Stimulated activated CD4-positive, alpha-beta T cell treated with anti-CD3 and anti-CD28 coated beads, Interleukin-12 subunit alpha, Interleukin-12 subunit beta, amount 100 ng/mL, for 24 hours (primary cell): ENCODE measurements at places on chromosomes 7 and 10.

- no peak for DNase-seq
Measured at GRCh38 chr10:13421382-13421917, 73.4 kb upstream of the SEPHS1 start.

GRCh38 chr7:46972205-46972604 is 609.7 kb downstream of the TNS3 start:
- DNase-seq = no peak

DNA sequence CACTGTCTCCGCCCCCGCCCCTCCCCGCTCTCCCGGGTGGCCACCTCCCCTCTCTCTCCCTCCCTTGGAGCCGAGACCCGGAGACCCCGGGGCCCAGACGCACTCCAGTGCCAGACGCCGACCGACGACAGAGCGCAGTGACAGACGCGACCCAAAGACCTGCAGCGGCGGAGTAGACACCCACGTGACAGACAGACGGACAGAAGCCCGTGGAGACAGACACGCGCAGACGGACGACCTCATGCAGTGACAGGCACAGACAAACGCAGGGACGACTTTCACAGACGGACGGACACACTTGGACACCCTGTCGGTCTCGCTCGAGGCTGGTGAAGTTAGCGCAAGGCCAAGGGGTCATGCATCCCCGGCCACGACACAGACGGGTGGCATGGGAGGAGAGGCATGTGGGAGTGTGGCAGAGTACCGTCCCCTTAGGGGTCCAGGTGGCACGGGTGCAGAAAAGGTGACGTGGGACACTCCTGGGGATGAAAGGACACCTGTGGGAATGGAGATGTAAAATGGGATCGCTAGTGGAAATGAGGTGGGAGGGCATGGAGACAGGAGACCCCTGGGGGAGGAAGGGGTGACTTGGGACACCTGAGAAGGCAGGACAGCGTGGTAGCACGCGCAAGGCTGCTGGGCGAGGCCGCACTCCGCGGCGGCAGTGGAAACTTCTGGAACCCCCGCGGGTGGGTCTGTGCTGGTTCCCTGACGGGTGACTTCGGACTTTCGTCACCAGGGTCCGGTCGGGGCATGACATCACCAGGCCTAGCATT is 456 bp upstream of the ACHE start:
- DNase-seq = no peak

DNA sequence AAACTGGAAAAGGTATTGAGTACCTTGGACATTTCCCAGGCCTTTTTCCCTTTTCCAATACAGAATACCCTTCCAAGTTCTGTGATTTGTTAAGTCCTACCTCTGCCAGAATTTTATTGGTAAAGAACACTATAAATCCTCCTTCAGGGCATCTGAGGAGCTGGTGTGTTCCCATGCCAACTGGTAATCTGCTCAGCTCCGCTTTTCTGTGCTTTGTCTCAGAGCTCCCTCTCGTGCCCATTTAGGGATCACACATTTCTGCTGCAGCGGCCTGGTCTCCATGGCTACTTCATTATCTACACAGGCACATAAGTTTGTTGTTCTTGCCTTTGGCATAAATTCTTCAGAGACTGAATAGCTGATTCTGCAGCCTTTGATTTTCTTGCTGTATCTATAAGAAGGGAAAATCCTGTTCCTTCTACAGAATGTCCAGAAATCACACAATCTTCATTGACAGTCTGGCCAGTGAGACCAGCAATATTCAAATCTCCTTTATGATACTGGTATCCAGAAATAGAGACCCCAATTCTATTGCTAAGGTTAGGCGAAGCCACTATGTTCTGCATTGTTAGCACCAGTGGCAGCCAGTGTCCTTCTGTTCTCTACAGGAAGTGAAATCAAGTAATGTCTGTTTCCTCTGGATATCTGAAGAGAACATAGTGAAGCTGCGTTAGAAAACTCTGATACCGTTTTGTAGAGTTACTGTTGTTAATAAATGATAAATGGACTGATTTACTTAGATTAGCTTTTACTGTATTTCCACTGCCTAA is 51.9 kb downstream of the DENND11 start:
- DNase-seq = no peak

DNA sequence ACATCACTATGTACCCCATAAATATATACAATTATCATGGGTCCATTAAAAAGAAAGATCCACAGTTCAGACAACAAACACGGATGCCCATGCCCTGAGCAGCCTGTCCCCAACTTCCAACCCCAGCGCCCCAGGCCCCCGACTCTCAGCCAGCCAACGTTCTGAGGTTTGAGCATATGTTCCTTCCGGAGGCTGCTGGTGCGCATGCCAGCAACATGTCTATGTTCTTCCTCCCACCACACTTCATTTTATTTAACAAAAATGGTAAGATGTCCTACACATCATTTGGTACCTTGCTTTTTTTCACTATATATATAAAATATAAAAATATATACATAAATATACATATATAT is 250.9 kb downstream of the MAD1L1 start:
- no peak for DNase-seq

DNA sequence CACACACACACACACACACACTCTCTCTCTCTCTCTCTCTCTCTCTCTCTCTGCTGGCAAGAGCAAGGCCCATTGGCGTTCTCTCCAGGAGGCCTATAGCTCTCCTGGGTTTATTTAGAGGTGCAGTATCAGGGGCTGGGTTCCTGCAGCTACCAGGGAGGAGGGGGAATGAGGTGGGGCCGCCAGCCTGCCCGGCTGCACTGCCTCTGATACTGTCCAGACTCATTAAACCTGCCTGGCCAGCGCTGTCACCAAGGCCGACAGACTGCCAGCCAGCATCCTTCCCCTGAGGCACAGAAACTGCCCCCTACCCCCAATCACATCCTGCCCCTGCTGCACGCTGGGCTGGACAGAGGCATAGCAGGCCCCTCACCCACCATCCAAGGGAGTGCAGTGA is 4.3 kb downstream of the PRRT4 start:
- DNase-seq = no peak

DNA sequence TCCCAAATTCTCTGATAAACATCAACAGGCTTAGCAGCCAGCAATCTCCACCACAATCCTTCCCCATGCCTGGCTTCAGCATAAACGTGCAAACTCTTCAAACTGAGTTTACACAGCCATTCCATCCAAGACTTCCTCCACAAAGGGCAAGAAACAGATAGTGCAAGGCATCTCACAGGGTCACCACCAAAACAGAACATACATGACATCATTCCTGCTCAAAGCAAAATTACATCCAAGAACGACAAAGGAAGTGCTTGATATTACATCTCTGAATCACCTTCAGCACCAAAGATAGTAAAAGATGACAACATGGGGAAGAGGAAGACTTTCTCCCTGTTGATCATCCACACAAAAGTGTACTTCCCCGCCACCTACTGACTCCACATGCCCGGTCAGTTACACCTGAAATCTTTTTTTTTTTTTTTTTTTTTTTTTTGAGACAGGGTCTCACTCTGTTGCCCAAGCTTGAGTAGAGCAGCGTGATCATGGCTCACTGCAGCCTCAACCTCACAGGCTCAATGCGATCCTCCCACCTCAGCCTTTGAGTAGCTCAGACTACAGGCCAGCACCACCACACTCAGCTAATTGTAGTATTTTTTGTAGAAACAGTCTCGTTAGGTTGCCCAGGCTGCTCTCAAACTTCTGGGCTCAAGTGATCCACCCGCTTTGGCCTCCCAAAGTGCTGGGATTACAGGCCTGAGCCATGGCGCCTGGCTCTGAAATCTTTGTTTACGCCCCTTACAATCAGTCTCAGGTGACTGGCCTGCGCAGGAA is 127.5 kb downstream of the PARD3 start:
- no peak for DNase-seq

- DNase-seq = no peak
Measured at GRCh38 chr7:49976238-49976637, 116.8 kb downstream of the ZPBP start.

DNA sequence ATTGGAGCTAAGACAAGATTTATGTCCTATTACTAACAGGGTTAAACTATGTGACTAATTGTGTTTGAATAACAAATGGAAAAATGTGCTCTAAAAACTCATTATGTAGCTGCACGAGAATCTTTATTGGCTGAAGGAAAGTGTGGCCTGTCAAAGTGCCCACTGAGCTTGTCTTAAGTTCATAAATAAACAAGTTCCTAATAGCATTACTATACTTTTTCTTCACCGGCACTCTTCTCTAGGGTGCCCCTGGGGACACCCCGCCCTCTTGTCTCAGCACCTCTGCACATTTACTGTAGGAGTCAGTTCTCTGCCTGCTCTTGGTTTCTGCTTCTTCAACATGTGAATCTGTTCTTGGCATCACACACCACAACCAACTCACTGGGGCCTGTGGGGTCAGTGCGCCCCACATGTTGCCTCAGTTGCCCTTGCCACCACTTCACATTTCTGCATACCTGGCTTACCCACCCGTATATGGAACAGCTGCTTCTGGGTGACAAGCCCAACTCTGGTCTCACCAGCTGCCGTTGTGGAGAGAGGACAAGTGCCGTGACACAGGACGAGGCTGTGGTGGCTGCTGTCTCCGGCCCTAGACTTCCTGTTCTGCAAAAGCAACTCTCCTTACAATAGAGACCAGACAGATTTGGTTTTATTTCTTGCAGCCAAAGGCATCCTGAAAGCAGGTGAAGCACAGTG is 96.3 kb upstream of the DDC start:
- no peak for DNase-seq

- DNase-seq = no peak
Measured at GRCh38 chr7:117193564-117193963, 129.3 kb downstream of the WNT2 start.

GRCh38 chr10:61705022-61705613 is 42.4 kb downstream of the CABCOCO1 start:
- no peak for DNase-seq

DNA sequence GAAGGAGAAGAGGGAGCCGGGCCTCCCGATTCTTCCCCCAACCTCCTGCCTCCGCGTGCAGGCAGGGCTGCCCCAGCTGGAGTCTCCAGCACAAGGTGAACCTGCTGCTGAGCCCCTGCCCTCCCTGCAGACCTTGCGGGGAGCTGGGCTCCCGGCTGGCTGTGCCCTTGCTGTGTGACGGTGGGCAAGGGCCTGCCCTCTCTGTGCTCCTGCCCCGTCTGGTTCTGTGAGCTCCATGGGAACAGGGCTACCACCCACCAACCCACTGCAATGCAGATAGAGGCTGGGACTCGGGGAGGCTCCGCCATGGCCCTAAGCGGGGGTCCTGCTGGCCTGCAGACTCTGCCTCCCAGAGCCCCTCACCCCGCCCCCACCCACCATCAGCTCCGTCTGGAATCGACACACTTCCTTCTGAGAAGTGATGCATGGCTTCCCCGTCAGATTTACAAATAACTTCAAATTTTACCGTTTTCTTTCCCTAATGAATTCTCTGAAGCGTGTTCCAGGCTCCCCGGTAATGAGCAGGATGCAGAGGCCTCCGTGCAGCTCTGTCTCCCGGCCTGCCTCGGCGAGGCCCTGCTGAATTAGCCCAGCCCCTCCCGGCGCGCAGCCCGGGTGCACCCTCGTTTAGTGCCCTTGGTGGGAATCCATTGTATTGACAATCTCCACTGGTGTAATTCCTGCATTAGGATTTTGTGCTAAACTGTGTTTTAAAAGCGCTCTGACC is 111.0 kb downstream of the MICALL2 start:
- DNase-seq = no peak

GRCh38 chr7:121138262-121138933 is 149.9 kb downstream of the CPED1 start:
- no peak for DNase-seq

GRCh38 chr7:154856733-154857132 is 146.2 kb downstream of the PAXIP1 start:
- no peak for DNase-seq

DNA sequence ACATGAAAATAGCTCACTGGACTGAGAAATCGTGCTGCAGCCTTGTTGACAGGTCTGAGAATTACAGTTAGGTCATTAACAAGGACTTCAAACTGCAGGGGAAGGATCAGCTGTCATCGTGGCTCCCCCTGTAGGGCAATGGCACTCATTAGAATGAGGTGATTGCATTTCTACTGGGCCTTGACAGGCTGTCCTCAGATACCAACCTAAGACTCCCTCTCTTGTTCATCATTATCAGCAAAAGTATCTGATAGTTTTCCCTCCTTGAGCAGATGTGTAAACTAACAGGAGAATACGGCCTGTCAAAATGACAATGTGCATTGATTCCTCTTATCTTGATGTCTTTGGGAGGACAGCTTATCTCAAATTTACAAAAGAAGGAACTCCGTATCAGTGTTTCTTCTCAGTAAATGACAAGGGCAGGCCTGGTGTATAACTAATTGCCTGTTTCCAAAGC is 648.5 kb upstream of the LRRN3 start:
- DNase-seq = no peak

GRCh38 chr7:107212725-107213124 is 43.9 kb downstream of the HBP1 start:
- DNase-seq = no peak
